ENCODE measurements at places on chromosomes 2 and 18.

- DNase-seq: no peak
These were observed 246.6 kb downstream of the LRRTM1 start for GRCh38 chr2:80057956-80058355.

- DNase-seq: no peak
These were observed 334.5 kb upstream of the MMADHC start for GRCh38 chr2:149921911-149922616.

GRCh38 chr2:191571163-191571769, 106.7 kb upstream of the NABP1 start:
- DNase-seq: no peak

- no peak for DNase-seq
These were observed 382.6 kb downstream of the CDH2 start for GRCh38 chr18:27794181-27794926.

DNA sequence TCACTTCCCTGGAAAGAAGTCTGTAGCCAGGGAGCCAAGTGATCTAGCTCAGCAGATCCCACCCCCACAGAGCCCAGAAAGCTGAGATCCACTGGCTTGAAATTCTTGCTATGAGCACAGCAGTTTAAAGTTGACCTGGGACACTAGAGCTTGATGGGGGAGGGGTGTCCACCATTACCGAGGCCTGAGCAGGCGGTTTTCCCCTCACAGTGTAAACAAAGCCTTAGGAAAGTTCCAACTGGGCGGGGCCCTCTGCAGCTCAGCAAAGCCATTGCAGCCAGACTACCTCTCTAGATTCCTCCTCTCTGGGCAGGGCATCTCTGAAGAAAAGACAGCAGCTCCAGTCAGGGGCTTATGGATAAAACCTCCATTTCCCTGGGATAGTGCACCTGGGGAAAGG, 887.2 kb upstream of the LRATD1 start:
- DNase-seq: no peak

DNA sequence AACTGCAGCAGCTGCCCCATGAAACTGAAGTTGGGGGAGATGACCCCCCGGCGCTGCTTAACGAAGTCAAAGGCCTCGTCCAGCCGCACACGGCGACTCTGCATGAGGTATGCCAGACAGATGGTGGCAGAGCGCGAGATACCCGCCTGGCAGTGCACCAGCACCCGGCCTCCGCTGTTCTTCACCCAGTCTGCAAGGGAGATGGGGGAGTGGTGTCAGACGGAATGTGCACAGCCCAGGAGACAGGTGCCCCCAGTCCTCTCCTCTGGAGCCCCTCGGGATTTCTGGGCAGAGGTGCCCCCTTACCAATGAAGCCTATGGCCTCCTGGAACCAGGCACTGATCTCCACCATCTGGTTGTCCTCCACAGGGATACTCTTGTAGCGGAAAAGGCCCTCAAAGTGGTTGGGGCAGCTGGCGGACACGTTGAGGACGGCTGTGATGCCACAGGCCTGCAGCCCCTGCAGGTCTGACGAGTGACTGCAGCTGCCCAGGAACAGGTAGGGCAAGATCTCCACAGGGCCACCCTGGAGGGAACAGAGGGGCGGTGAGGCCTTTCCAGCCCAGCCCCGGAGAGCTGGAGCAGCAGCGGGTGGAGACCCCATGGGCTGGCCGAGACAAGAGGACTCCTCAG, 1.3 kb downstream of the DUSP2 start:
- no peak for DNase-seq

DNA sequence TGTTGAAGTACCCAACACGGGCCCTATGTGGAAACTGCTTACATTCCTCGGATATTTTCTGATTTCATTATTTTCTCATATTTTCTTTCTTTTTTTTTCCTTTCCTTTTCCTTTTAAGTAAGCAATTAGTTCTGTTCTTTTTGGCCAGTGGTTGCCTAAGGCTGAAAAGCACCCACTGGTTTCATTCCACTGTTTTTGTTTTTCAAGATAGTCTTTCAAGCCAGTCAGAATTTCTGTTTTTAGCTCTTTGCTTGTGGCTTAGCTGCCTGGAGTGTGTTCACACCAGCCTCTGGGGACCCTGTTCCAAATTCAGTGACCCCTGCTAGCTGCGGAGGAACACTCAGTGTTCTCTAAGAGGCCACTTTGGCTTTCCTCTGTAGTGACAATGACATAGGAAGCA, 73.6 kb downstream of the NRP2 start:
- DNase-seq: peak; percentile 39

DNA sequence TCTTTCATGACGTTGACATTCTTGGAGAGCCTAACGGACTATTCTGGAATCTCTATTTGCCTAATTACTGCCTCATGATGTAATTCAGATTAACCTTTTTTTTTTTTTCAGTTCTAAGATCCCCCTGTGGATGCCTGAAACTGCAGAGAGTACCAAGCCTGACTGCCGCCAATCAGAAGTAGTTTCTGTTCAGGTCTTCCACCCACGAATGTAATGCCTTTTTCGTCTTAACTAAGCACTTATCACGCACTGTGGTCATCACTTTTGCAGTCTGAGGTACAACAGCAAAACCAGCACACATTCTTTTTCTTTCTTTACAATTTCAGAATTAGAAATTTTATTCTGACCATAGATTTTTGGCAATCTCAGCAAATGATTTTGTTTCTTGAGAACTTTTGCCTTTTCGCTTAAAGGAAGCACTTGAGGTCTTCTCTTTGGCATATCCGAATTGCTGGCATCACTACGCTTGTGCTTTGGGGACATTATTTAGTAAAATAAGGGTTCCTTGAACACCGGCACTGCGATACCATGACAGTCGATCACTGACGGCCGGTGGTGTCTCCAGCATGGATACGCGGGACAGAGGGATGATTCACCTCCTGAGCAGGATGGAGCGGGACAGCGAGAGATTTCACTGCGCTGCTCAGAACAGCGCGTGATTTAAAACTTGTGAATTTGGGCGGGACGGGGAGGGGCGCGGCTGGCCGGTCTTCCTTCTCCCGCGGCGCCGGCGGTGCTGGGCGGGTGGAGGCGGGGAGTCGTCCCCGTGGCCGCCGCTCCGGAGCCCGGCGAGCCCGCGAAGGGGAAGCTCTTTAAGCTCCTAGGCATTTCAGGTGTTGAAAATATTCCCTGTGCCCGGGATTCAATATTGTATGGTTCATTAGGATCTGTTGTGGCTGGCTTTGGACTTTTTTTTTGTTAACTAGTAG, 32.0 kb upstream of the GPR55 start:
- DNase-seq: no peak

DNA sequence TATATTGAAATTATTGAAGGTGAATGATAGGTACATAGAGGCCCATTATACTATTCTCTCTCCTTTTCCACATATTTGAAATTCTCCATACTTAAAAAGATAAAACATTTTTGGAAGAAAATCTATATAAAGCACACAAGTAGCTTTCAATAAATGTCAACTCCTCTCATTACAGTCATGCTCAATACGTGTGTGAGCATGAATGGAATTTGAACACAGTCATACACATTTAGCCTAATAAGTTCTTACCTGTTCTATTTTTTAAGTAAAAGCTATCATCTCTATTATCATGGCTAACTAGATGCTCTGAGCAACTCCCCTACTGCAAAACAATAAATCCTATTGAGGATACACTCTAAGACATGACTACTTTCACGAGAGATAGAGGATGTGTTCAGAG, 41.9 kb upstream of the SPATS2L start:
- DNase-seq: no peak

- DNase-seq: no peak
These were observed 67.4 kb downstream of the SMAD2 start for GRCh38 chr18:47863041-47863440.

DNA sequence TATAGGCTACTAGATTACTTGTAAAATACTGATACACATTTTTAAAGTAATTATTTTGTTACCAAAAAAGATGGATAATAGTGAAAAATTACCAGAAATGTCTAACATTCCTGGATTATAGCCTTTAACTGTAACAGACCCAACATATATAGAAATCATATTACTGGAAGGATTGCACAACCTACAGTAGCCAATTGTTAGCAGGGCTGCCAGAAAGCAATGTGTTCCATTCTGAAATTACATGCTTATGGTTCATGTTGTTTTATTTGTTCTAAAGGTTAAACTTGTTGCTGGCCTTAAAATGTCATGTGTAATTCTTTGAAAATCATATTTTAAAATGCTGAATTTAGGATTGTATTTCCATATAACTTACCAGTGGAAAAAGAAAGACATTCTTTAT, 793.6 kb upstream of the ACVR2A start:
- no peak for DNase-seq

DNA sequence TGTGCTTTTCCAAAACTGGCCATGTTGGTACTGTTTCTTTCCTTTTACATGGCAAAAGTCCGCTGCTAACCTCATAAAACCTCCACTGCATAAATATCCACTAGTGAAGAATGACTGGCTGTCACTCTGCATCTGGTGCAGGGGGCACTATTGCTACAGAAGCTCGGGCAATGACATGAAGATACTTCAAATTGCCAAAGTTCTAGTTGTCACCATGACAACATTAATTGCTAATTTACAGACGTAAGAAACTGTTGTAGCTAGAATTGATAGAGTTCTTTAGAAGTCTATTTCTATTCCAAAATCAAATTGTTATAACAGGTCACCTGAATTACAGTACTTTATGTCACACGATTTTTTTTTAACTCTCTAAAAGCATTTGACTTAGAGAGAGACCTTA, 845 bp downstream of the CFAP210 start:
- no peak for DNase-seq

GRCh38 chr2:203237346-203238238, 1.2 kb upstream of the CYP20A1 start:
- DNase-seq: no peak
